ENCODE measurements at places on chromosomes 5 and 9.

DNA sequence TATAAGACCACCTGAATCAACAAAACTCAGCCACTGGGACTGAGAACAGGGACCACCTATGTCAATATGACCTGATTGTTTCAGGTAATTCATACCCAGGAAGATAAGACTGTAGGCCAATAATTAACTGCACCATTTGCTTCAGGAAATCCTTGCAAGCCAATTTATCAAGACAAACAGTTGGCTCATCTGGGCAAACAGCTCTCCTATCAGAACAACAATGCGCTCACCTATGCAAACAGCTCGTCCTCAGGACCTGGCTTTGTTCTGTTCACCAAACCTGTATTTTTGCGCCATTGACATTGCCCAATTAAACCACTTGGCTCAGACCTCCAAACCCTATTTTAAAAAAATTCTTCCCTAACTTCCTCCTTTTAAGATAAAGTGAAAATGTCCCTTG lies 92.3 kb upstream of the MARCHF11 start:
- no peak for DNase-seq

GRCh38 chr9:86965636-86966395 lies 18.5 kb upstream of the GAS1 start:
- no peak for DNase-seq

GRCh38 chr5:74613283-74613682 lies 27.2 kb downstream of the ENC1 start:
- DNase-seq = no peak

DNA sequence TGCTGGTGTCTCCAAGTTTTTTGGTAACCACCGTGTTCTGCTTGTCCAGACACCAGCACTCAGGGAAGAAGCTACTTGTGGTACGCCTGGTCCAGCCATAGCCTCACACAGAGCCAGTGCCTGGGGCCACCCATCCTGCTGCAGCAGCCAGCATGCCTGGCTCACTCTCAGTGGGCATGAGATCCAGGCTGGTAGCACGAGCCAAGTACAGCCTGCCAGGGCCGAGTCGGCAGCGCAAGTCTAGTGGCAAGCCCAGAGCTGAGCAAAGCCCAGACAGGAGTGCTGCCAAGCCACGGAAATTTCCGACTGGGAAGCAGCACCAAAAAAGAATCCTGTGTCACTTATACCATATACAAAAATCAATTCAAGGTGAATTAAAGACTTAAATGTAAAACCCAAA lies 36.3 kb upstream of the FBXL17 start:
- no peak for DNase-seq

Measured in memory B cell (primary cell).